ENCODE measurements at places on chromosomes 11 and 22. TPM values are rescaled to one million over a fixed set of nuclear protein-coding genes. Genes with fewer than 3 reads are reported as not detected.
A peak's percentile ranks its signal among the peaks of the same experiment; 100 is the strongest.

TSPAN32 gene
- not detected for total RNA-seq

OR56A1 gene
- total RNA-seq, result not detected

NKAPD1 gene
- total RNA-seq, result 11.8 TPM

AGBL2 gene
- 3.6 TPM for total RNA-seq

IL10RA gene
- 4.5 TPM for total RNA-seq

DNA sequence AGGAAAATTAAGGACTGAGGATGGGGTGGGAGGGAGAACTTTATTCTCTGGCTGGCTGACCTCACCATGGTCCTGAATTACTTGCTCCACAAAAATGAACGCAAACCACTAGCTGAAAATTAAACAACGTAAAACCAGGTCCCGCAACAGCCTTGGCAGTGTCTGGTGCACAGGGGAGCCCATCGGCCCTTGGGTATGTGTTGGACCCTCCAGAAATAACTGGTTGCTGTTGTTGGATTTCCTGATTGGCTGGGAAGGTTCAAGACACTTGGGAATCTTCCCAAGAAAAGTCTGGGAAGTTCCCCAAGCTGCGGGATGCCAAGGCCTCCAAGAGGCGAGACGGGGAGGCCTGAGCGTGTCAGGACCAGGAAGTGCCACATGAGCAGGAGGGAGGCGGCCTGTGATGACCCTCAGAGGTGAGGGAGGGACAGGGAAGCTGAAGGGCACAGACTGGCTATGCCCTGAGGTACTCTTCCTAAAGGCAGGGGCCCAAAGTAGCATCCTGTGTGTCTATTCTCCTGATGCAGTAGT lies 10.4 kb upstream of the RASL10A start:
- no peak for DNase-seq

- DNase-seq, result no peak
Measured at GRCh38 chr22:19079691-19080090, 42.5 kb downstream of the DGCR2 start.

DNA sequence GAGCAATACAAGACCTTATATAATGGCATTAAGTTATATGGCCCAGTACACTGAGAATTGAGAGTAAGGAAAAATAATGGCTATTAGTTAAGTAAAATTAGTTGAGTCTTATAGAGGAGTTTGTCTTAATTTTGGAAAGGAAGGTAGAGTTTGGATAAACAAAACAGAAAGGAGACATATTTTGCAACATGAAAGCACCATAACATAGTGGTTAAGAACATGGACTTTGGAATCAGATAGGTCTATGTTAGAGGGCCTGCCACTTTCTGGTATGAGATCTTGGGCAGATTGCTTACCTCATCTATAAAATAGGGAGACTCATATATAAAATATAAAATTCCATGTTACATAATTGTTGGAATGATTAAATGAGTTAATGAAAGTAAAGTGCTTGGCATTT lies 68.9 kb downstream of the CSTPP1 start:
- DNase-seq, result no peak

DNA sequence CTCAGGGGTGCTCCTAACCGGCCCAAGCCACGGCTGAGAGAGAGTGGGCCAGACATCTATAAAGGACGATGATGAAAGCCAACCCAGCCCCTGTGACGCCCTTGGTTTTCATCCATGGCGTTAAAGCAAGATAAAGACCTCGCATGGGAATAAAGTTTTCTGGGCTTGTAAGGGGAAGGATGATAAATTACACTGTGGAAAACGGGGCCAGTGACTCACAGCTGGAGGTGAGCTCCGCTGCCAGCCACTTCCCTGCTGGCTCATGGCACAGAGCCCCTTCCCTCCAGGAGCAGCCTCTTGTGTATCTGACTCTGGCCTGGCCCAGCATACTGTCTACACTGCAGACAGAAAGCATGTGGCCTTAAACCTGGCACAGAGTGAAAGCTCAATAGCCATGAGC lies 503.2 kb upstream of the B3GAT1 start:
- DNase-seq, result no peak

- peak; percentile 29 for DNase-seq
Measured at GRCh38 chr11:109939166-109939810, 153.9 kb upstream of the ZC3H12C start.

DNA sequence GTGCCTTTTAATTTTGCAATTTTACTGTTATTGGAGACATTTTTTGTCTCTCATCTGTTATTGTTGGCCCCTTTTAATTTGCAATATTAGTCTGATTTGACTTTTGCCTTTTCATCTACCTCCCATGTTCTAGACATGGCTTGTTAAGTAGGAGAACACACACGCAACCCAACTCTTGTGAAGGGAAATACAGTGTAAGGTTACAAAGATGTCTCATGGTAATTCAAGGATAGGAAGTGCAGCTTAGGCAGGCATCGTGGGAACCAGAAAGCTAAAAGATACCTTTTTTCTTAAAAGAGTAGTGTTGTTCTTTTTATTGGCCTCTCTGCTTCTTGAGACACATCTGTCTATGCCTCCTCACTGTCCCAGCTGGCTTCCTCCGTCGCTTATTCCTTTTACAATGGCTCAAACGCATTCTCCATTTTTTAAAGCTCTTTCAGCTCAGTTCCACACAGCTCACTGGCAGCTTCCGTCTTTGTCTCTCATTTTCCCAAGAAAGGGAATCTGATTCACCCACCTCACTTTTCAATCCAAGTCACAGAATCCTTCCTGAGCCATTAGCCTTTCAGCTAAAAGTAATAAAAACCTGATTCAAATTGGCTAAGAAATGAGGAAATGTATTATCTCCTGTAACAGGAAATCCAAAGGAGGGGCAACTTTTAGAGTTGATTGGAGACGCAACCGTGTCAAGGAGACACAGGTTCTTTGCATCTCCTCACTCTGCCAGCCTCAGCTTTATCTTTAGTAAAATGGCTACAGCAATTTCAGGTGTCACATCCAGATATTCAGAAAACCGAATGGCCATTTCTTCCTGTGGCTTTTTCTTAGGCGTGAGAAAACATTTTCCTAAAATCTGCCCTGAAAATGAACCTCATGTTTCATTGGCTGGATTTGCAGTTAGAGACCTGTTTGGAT lies 57.2 kb downstream of the SIK2 start:
- no peak for DNase-seq

GRCh38 chr11:133938166-133938565 lies 18.6 kb downstream of the IGSF9B start:
- no peak for DNase-seq

DNA sequence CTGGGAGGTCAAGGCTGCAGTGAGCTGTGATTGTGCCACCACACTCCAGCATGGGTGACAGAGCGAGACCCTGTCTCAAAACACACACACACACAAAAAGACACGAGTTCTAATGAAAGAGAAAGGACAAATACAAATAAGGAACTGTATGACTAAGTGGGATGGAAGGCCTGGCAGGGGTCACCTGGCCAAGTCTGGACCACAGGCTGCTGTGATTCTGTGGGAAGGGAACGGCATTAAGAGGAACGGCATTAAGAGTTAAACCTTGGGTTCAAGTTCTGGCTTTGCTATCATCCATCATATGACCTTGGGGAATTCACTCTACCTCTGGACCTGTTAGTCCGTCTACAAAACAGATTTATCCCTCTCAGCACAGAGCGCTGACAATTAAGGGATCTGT lies 47.7 kb downstream of the LRFN4 start:
- DNase-seq, result no peak
